NCI-H1694 (cell line): ENCODE measurements at places on chromosomes 1 and 21.

- DNase-seq, result no peak
These were observed 25.7 kb upstream of the KCNC4 start for GRCh38 chr1:110184446-110184845.

- DNase-seq, result no peak
These were observed 49.5 kb downstream of the SSBP3 start for GRCh38 chr1:54356680-54357147.

DNA sequence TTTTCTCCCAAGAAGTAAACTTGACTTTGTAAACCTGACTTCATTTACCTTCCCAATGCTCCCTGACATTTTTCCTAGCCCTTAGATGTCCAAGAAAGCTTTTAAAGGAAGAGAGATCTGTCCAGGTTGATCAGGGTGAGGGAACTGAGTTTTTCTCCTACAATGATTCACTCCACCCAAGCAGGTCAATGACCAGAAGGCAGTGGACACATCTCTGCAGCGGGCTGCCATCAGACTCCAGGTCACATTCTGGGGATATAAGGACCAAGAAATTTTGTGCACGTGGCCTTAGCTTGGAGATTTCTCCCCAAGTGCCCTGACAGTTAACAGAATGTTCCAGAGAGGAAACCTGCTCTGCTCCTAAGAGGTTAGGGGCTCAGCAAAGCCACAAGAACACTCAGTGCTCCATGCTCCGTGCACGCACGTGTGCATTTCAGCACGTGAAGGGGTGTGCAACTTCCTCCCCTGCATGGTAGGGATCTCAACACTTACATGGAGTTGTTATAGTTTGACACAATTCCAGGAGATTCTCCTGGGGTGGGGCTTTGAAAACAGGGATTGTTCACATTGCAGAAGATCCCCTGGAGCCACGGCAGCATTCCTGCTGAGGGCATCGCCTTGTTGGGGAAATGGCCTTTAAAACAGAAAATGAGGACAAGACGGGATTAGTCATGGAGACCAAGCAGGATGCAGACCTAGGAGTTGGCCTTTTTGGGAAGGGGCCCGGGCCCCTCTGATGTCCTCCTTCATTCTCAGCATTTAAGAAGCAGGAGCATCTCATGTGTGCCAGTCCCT is 9.8 kb downstream of the ABCA4 start:
- no peak for DNase-seq

GRCh38 chr1:59427155-59427554 is 130.3 kb downstream of the FGGY start:
- DNase-seq, result peak; percentile 95

DNA sequence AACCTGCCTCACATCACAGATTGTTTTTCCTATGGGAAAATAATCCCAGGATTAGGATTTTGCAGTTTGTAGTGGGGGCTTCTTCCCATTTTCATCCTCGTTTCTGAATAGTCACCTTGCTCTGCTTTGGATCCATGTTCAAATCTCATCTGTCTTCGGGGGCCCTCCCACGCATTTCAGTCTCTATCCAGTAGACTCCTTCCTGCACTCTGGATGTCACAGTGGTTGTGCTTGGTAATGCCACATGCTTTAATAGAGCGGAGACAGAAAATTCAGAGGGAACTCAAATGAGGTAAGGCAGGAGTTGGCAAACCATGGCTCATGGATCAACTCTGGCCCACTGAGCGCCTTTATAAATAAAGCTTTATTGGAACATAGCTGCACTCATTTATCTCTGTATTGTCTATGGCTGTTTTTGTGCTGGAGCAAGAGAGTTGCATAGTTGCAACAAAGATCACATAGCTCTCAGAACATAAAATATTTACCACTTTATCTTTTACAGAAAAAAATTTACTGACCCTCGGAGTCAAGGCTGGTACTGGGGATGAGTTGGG is 101.0 kb downstream of the SPATA46 start:
- DNase-seq, result no peak

- DNase-seq, result no peak
These were observed 132.4 kb upstream of the LMO4 start for GRCh38 chr1:87196110-87196827.

GRCh38 chr1:110006516-110006915 is 22.0 kb downstream of the AHCYL1 start:
- DNase-seq, result no peak

DNA sequence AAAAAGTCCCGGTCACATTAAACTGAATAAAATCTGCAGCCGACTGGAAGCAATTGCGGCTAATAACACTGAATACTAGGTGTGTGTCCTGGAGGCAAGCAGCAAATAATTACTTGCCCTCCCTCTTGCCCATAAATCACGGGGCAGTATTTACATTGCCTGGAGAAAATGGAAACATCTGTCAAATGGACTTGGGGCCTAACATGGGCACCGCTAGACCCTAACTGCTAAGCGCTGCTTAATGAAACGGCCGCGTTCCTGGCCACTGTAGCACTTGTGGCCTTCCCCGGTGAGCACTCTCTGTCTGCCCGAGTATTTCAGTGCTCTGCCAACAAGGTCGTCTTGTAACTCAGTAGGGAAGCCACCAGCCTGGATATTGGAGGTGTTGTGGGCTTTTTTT is 23.9 kb upstream of the KNCN start:
- DNase-seq, result no peak

GRCh38 chr21:26826801-26827200 is 18.4 kb downstream of the ADAMTS1 start:
- DNase-seq, result no peak

- no peak for DNase-seq
These were observed 225.0 kb upstream of the PRMT6 start for GRCh38 chr1:106831511-106831910.

DNA sequence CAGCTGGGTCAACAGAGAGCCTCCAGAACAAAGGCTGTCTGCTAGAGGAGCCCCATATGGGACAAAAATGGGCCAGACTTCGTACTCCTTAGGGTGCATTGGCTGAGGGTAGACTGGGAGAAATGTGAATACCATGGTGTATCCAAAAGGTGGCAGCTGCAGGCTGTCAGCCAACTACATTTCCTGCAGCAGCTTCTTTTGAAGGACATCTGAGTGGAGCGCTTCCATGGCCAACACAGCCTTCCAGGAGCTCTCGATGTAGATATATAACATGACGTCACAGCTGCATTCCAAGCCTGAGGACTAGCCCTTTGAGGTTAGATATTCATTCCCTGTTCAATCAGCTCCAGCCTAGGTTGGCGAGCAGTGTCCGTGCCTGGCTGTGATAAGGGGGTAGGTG is 107.7 kb downstream of the MAB21L3 start:
- no peak for DNase-seq

GRCh38 chr1:91015358-91015780 is 6.5 kb downstream of the ZNF644 start:
- DNase-seq, result no peak

DNA sequence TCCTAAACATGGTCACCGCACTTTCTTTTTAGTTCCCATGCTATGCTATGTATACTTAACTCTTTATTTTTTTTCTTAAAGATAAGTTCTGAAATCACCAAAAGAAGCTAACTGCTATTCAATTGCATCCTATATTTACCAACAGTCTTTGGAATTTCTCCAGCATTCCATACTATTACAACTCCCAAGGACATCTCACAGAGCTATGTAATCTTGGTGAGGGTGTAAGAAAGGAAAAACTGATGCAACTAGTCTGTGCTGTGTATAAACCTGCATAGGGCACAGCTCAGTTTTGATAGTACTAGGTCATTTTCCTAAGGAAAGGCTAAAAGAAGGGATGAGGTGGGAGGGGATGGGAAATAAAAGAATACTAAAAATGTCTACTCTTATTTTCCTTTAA is 78.0 kb downstream of the PTPN14 start:
- no peak for DNase-seq

- DNase-seq, result no peak
These were observed 42.1 kb downstream of the CDK18 start for GRCh38 chr1:205546541-205546940.

GRCh38 chr1:42295816-42296215 is 39.2 kb downstream of the FOXJ3 start:
- DNase-seq, result no peak

DNA sequence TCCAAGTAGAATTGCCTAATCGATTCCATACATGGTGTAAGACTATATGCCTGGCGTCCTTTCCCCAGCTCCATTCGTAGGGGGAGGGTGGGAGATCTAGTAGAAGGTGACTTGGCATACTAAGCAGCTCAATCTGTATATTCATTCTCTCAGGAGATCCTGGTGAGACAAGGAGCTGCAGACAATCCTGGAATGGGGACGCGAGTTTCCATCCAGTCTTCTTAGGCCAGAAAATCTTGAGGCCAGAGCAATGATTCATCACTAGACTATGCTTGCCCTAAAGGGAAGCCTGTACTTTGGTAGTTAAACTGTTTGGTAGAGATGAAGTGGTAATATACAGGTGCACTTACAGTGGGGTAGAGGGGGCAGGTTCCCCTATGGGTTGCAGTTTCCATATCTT is 468.7 kb downstream of the ADGRL2 start:
- DNase-seq, result no peak

GRCh38 chr1:233933339-233933738 is 28.9 kb downstream of the SLC35F3 start:
- no peak for DNase-seq

GRCh38 chr21:46369520-46370235 is 45.7 kb downstream of the PCNT start:
- no peak for DNase-seq

GRCh38 chr1:109661391-109661790 is 5.5 kb downstream of the GSTM4 start:
- no peak for DNase-seq

DNA sequence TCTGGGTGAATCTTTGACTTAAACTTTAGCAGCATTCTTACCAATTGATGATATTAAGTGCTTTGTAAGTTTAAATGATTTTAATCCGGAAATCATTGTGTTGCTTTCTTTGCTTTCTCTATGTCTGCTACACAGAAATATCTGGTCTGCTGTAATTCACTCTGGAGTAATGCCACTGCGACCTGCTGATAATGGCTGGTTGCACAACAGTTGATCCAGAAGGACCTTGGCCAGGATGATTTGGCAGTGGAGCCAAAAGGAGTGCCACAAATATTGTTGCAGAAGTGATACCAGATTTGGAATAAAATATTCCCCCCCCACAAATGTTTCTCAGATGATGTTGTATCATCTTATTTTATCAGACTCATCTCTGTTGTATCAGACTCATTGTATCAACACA is 2063.9 kb downstream of the MRPL39 start:
- DNase-seq, result no peak

DNA sequence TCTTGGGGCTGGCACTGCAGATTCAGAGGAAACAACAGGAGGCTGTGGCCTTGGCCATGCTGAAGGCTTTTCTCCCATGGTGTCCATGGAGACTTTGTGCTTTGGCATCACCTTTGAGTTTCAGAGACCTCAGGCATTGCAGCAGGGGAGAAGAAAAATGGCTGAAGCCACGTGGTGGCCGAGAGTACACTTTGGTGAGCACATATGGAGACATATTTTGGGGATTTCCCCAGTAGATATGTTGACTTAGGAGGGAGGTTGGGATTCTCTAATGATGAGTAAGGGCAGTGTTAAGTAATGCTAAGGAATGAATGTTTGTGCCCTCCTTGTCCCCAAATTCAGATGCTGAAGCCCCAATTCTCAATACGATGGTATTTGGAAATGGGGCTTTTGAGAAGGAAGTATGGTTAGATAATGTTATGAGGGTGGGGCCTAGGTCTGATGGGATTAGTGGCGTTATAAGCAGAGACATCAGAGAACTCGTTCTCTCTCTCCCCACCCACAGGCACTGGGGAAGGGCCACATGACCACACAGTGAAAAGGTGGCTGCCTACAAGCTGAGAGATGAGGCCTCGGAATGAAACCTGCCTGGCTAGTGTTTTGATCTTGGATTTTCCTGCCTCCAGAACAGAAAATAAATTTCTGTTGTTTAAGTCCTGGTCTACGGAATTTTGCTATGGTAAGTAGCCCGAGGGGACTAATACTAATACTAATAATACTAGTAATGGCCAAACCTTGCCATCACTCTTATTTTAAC is 98.6 kb downstream of the TBX19 start:
- DNase-seq, result no peak

DNA sequence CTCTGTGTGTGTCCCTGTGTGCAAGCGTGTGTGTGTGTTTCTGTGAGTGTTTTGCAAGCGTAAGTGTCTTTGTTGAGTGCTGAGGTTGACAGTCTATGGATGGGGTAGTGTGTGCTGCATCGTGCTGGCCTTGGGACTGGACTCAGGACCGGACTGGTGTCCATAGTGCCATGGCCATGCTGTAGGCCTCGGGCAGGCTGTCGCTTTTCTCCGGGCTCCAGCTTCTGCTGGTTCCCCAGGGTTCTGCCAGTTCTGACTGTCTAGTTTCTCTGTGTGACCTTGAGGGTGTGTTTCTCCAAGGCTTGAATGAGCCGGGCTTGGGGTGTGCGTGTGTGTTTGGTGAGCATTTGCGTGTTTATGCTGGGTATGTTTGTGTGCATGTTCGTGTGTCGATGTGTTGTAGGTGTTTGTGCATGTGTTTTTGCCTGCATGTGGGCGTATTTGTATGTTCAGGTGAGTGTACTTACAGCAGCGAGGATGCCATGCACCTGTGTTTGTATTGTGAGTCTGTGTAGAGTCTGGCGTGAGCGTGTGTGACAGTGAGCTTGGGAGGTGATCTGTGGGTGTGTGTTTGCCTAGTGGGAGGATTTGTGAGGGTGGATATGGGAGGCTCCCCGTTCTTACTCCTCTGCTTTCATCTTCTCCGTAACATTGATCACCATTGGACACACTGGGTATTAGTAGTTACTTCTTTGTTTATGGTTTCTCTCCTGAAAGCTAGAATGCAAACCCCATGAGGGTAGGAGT is 51.7 kb upstream of the POU3F1 start:
- no peak for DNase-seq

- no peak for DNase-seq
These were observed 103.1 kb downstream of the ATP6V1G3 start for GRCh38 chr1:198437332-198437731.

- peak; percentile 23 for DNase-seq
These were observed 273.8 kb downstream of the FAM72C start for GRCh38 chr1:143698016-143698415.

DNA sequence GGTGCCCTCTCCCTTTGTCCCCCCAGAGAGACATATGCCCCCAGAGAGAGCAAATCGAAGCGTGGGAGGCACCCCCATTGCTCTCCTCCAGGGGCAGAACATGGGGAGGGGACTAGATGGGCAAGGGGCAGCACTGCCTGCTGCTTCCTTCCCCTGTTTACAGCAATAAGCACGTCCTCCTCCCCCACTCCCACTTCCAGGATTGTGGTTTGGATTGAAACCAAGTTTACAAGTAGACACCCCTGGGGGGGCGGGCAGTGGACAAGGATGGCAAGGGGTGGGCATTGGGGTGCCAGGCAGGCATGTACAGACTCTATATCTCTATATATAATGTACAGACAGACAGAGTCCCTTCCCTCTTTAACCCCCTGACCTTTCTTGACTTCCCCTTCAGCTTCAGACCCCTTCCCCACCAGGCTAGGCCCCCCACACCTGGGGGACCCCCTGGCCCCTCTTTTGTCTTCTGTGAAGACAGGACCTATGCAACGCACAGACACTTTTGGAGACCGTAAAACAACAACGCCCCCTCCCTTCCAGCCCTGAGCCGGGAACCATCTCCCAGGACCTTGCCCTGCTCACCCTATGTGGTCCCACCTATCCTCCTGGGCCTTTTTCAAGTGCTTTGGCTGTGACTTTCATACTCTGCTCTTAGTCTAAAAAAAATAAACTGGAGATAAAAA is 8.4 kb downstream of the EFNA3 start:
- no peak for DNase-seq

- DNase-seq, result no peak
These were observed 146.9 kb downstream of the AJAP1 start for GRCh38 chr1:4801192-4801924.
